Subcutaneous preadipocyte (primary cell): ENCODE measurements at places on chromosomes 16 and 17. TPM values are rescaled to one million over a fixed set of nuclear protein-coding genes. Genes with fewer than 3 reads are reported as not detected.

Gene KRT9
- total RNA-seq: not detected in 2 replicates

Gene KRTAP4-5
- not detected in 2 replicates for total RNA-seq

Gene KRT39
- not detected in 2 replicates for total RNA-seq

Gene SLC16A5
- total RNA-seq: 6.8 and 8.1 TPM in 2 replicates

Gene GPR179
- under 0.01 TPM in 1 of 2 replicates, not detected in the other for total RNA-seq

Gene CARD14
- total RNA-seq: under 0.01 TPM in 2 replicates

Gene DPEP1
- not detected in 2 replicates for total RNA-seq

Gene AATK
- 0.20 and 0.37 TPM in 2 replicates for total RNA-seq

Gene CAMTA2
- 10.3 and 20.3 TPM in 2 replicates for total RNA-seq

Gene ATP2A3
- total RNA-seq: 0.37 and 0.78 TPM in 2 replicates

Gene SDR42E2
- under 0.01 TPM in 2 replicates for total RNA-seq

Gene ZNF205
- total RNA-seq: 15.1 and 17.0 TPM in 2 replicates

Gene BCL6B
- under 0.01 TPM in 2 replicates for total RNA-seq

Gene NPIPB8
- 0.39 TPM in 1 of 2 replicates, not detected in the other for total RNA-seq

Gene HOXB4
- 3.3 and 4.7 TPM in 2 replicates for total RNA-seq

Gene CHD9NB
- 0.98 and 1.8 TPM in 2 replicates for total RNA-seq

Gene HOXB8
- total RNA-seq: 0.20 and 1.5 TPM in 2 replicates
